ENCODE measurements at places on chromosomes 16 and 17.

DNA sequence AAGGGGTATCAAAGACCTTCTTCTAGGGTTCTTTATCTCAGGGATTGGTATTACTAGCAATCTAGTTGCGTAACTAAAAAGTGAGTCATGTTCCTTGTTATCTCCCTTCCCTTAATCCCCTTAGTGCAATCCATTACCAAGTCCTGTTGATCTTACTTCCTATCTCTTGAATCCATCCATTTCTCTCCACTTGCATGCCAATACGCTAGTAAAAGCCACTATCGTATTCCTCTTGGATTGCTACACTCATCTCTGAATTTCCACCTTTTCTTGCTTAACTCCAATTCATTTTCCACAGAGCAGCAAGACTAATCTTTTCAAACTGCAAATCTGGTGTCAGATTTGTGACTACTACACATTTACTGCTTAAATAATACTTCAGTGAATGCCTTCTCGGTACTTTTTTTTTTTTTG, 1.8 kb upstream of the ADAT1 start:
- DNase-seq: no peak

- no peak for DNase-seq
Measured at GRCh38 chr17:66228887-66229782, at the start of gene APOH. APOH (minus strand) TSS chr17:66229415; CDS start chr17:66229379, 36 bp downstream.

DNA sequence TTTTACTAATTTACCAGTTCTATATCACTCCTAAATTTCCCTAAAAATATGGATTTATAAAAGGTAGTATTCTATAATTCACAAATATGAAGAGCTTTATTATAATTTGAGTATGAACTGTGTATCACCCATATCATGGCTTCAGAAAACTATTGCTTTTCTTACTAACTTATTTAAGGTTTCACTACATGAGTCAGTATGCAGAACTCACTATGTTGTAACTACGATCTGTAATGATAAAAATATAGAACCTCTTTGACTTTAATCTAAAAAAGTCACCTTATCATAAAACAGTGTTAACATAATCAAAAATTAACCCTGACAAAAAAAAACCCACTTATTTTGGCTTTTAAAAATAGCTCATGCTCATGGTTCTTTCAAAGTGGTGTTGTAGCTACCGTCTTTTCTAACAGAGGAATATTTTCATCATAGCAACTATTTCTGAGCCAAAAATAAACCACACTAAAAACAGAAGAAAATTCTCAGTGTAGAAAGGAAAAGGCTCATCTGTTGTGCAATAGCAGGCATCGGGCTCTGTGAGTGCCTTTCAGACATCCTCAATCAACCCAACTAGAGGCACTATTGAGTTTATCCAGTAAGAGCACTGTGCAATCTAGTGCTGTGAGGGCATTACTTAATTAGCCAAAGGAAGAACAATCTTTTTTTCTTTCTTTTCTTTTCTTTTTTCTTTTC, 42.1 kb downstream of the ITGAM start:
- peak; percentile 38 for DNase-seq

DNA sequence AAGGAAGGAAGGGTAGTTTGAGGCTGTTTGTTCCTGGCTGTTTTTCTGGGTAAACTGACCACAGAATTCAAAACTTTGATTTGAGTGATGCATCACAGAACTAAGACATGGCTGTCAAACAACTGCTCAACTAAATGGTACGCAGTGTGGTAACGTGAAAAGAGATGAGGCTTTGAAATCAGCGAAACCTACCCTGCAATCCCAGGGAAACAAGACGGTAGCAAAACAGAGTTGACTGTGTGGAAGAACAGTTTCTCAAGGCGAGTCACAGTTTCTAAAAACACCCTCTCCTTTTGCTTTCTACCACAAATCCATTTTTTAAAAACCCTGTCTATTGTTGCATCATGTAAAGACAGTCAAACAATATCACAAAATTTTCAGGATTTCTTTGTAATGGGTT, 156.0 kb upstream of the MAF start:
- DNase-seq: no peak

GRCh38 chr16:56551796-56552738, 12.8 kb upstream of the MT4 start:
- DNase-seq: no peak

DNA sequence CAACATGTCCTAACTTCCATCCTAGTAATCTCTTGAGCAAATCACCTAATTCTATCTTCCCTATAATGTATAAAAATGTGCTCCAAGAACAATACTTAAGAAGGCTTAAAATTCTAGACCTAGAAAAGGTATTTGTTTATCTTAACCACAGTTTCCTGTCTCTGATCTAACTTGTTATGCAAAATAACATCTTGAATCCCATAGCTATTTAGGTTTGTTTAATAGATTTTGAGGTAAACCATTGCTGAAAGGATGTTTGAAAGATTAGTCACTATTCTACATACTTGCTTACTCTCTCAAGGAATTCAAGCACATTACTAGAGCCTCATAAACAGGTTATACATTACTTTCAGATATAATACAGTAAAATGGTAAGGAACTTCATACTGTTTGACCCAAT, 13.0 kb downstream of the CA10 start:
- no peak for DNase-seq

- no peak for DNase-seq
Measured at GRCh38 chr17:71963351-71963750, 157.5 kb upstream of the SOX9 start.

- no peak for DNase-seq
Measured at GRCh38 chr16:55115506-55115905, 184.8 kb downstream of the IRX5 start.

DNA sequence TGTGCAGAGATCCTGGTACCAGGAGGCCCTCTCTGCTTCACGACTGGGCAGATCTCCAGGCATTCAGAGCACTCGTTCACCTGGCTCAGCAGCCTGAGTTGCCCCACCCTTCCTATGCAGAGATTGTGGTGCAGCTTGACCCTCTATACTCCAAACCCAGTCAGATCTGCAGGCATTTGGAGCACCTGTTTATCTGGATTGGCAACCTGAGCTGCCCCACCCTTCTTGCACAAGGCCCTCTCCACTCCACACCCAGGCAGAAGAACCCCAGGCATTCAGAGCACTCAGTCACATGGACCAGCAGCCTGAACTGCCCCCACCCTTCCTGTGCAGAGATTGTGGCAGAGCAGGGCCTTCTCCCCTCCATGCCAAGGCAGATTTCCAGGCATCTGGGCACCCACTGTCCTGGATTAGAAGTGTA, 88.4 kb upstream of the CDH5 start:
- DNase-seq: no peak

- DNase-seq: no peak
Measured at GRCh38 chr16:3959148-3959547, 78.6 kb upstream of the CREBBP start.

GRCh38 chr17:31568121-31568520, 176.6 kb downstream of the RAB11FIP4 start:
- no peak for DNase-seq

DNA sequence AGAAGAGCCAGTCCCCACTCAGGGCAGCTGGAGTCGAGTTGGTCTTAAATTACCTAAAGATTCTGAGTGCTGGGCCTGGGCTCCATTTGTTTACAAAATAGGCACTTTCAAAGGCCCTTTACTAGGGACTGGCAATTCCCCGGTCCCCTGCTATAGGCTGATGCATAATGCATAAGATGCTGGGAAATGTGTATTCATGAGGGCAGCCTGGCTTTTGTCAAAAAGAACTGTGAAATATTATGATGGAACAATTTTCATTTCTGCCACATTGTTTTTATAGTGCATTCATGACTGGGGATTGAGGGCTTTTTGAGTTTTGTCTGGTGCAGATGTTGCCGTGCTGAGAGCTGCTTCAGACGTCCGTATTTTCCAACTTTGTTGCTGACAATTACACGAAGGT, 617.0 kb upstream of the CDH5 start:
- no peak for DNase-seq

DNA sequence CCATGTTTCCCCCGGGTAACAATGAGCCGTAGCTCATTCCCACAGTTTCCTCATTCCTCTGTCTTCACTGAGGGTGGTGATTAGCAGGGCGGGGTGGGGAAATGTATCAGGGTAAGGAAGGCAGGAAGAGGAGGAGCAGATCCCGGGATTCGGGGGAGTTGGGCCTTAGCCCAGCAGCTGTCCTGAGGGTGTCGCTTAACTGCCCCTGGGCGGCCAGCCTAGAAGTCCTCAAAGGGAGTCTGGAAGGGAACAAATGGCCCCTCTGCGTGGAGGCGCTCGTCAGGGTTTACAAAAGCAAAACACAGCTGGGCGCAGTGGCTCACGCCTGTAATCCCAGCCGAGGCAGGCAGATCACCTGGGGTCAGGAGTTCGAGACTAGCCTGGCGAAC, 14.3 kb downstream of the MLYCD start:
- no peak for DNase-seq

GRCh38 chr17:8020776-8021564, 17.9 kb upstream of the ALOX15B start:
- DNase-seq: no peak
